Sigmoid colon (tissue), 7 donors: ENCODE measurements at places on chromosomes 11 and 22. TPM values are rescaled to one million over a fixed set of nuclear protein-coding genes. Genes with fewer than 3 reads are reported as not detected.

- no peak for DNase-seq
These were observed 110.8 kb downstream of the GGTLC2 start for GRCh38 chr22:22754961-22755777.

DNA sequence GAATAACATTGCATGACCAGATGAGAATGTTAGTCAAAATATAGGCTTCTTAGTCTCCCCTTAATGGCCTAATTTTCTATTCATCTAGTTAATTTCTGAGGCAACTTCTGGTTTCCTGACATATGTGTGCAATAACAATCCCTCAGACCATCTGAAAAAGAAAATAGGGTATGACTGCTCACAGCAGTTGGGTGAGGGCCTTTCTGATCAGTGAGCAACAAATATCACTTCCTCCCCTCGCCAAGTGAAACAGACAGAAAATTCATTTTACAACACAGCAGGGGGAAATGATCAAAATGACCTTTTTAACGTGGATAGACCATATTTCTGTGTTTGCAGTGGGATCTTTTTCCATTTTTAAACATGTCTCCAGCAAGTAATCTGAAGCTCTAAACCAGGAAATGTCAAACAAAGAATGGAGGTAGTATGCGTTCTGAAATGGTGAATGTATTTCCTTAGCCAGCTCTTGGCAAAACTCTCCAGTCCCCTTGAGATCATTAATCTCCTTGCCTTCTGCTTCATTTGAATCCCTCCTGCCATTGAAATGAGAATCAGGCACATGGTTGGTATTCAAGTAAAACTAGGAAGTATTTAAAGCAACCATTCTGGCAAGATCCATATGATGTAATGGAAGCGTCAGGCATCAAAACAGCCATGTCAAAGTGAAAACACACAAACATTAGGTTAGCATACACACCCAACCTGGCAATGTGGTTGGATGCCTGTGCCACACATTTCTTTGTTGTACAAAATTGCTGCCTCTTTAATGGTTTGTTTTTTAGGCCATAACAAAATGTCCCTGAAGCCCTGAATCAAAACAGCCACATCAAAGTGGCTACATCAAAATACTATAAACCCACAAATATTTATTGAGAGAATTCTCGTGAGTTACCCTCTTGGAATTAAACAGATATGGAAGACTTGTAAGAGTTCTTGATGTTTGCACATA lies 100.1 kb downstream of the SLC1A2 start:
- no peak for DNase-seq

- peak; percentile 82 for DNase-seq
These were observed 47.3 kb downstream of the NRXN2 start for GRCh38 chr11:64675450-64676260.

DNA sequence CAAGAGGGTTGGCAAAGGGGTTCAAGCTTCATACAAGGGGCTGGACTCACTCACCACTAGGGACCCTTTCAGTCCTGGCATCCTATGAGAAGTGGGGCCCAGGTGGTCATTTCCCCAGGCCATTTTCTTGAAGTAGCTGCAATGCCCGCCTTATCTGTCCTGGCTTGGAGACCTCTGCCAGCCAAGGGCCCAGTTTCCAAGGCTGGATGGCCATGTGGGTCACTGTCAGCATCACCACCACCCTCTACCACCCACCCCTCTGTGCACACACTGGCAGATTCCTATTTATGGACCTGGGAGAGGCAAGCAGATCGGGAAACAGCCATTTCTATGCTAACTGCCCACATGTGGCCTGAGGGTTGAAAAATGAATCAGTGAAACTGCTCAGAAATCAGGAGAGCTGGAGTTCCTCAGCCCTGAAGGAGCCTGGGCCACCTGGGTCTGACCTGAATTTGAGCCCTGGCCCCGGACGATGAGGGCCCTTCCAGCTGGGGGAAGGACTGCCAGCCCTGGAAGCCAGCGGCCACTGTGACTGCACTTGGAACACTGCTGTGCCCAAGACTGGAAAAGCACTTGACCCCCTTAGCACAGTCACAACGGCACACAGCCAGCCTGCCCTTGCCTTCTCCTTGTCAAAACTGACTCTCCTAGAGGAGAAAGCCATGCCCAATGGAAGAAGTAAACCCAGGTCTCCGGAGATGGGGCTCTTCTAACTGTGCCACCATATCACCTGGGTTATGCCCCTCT lies 442.2 kb downstream of the BUD13 start:
- no peak for DNase-seq

- peak; percentile 94 for DNase-seq
These were observed at the start of gene CHORDC1 for GRCh38 chr11:90222459-90223247. CHORDC1 (minus strand) TSS chr11:90223049; CDS start chr11:90222954, 95 bp downstream.

DNA sequence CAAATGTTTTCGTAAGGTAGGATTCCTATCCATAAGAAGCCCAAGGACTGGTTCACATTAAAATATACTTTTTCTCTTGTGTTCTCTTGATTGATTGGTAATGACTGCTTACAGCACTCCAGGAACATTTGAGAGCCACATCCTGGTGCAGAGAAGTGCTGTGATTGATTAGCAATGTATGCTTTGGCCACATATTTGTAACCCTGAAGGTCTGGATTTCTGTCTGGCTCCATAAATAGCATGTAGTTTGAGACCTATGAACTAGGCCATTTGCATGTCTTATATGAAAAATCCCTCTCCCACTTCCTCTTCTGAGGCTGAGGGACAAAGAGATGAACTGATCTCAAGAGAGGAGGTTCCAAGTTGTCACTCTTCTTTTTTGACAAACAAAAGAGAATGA lies 49.3 kb upstream of the CD44 start:
- no peak for DNase-seq

DNA sequence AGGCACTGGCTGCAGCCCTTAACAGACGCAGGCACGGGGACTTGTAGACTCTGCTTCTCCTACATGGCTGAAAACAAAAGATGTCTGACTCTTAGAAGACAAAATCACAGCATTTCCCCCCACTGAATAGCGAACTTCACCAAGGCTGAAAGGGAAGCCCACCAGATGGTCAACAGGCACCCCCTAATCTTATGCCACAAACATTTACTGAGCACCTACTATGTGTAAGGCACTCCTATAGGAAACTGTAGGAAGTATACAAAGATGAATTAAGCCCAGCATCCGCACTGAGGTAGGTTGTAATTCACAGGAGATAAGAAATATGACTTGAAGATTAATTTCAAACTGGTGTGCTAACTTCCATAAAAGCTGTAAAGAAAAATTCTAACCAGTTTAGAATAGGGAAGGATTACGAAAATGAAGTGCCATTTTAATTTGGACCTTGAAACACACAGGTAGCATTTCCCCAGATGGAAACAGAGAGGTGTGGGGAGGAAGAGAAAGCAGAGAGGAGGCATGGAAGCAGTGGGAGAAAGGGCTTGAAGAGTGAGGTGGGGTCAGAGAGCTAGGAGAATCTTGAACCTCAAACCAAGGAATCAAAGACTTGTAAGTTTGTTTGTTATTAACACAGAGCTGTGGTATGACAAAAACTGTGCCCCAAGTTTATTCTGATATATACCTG lies 38.1 kb downstream of the NUMA1 start:
- DNase-seq, result no peak

- DNase-seq, result no peak
These were observed 39.8 kb downstream of the C11orf58 start for GRCh38 chr11:16778286-16778685.

DNA sequence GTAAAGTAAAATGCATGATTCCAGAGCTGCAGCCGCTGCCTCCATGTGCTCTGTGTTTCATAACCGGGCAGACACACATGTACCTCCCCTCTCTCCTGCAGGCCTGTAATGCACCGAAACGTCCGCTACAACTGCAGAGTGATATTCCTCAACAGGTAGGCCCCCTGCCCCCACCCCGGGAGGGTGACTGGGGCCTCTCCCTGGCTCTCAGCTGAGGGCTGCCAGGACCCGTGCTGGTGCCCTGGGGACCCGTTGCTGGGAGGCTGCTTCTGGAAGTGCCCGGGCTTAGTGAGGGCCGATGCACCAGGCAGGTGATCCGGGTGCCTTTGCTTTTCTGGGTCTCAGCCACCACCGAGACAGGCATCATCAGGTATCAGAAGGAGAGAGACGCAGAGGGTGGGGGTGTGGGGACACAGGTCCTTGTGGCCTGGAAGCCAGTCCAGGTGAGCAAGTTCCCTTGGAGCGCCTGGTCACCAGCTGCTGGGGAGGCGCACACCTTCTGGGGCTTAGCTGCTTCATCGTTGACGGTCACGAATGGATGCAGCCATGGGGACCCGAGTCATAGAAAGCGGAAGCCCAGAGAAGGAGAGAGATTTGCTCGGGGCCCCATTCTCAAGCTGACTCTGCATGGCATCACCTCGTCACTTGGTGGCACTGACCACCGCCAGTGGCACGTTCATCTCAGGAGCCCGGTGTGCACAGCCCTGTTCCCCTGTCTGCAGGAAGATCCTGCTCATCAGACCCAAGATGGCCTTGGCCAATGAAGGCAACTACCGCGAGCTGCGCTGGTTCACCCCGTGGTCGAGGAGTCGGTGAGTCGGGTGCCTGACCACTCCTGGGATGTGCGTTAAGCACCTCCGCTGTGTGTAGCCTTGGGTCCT lies 10.6 kb downstream of the NADSYN1 start:
- DNase-seq, result peak; percentile 49

DNA sequence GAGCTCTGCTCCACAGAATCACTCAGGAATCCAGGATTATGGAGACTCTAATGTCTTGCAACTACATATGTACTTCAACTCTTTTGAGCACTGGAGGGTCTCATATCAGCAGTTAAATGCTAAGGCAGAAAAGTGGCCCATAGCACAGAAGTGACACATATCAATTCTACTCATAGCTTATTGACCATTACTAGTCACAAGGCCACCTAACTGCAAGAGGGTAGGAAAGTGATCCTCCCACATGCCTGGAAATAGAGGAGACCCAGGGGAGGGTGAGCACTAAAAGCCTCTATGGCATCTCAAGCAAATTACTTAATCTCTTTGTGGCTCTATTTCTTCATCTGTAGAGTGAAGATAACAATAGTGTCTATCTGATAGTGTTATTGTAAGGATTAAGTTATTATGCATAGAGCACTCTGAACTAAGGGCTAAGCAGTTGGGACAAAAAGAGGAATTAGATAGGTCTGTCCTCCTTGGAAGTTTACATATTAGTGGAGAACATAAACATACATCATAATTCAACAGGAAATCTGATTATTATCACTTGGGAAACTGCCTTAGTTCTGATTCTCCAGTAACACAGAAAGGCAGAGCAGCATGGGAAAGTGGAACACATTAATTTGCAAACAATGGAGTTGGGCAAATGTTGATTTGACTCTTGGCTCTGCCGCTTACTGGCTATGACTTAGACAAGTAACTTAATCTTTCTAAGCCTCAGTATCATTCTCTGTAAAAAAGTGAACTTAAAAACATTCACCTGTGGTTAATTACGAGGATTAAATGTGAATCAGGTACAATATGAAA lies 25.1 kb upstream of the USP47 start:
- no peak for DNase-seq

GRCh38 chr22:17847360-17848078 lies 73.2 kb upstream of the BID start:
- DNase-seq, result no peak

GRCh38 chr22:38398609-38399461 lies 56.2 kb downstream of the KCNJ4 start:
- DNase-seq, result peak; percentile 91

DNA sequence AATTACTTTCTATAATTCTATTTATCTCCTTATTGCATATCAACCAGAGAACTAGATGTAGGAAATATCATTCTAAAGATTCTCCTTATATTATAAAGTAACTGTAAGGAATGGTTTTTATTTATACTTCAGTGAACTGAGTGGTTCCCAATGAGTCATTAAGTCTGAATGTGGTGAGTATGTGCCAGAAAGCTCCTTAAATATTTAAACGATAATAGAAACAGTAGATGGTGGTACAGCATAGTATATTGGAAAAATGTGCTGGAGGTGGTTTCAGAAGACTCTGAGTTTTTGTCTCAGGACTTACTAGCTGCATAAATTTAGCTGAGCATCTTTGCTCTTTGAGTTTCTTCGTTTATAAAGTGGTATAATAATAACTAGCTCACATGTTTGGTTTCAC lies 653.5 kb downstream of the FAM181B start:
- DNase-seq, result no peak

GRCh38 chr11:134449051-134449450 lies 37.0 kb upstream of the B3GAT1 start:
- no peak for DNase-seq

GRCh38 chr11:94721565-94722292 lies 46.4 kb upstream of the AMOTL1 start:
- DNase-seq, result no peak

GRCh38 chr11:11391796-11392463 lies 38.9 kb upstream of the CSNK2A3 start:
- no peak for DNase-seq

DNA sequence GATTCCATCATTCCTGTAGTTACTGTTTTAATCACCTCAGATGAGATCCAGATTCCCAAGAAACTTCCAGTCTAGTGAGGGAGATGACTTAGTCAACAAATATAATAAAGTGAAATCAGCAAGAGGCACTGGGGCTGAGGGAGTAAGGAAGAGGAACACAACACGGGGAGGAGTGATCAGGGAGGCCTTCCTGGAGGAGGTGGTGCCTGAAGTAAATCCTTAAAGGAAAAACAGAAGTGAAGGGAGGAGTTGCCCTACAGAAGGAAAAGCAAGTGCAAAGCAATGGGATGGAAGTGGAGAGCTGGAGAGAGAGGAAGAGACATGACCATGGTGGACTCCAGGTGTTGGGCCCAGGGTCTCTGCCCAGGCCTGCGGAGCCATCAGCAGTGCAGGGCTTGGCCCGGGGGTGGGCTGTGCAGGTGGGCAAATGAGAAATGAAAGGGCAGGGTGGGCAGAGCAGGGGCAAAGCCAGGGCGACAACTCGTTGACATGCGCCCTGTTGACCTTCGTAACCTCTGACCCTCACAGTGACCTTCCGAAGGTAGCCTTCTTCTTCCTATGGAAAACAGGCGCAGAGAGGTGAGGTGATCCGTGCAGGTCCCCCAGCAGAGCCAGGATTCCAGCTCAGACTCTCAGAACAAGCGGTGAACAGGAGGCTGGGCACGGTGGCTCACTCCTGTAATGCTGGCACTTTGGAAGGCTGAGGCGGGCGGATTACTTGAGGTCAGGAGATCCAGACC lies 12.1 kb upstream of the PPARA start:
- DNase-seq, result no peak

DNA sequence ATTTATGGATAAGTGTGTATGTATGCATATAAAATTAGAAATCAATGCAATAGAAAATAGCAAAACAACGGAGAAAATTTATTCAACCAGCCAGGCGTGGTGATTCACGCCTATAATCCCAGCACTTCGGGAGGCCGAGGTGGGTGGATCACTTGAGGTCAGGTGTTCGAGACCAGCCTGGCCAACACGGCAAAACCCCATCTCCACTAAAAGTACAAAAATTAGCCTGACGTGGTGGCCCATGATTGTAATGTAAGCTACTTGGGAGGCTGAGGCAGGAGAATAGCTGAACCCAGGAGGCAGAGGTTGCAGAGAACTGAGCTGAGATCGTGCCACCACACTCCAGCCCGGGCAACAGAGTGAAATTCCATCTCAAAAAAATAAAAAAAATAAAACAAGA lies 5.5 kb downstream of the KRTAP5-6 start:
- DNase-seq, result no peak

DERL3 gene
- total RNA-seq, result 0.36 TPM

ALG8 gene
- total RNA-seq, result 26.1 TPM

TMEM134 gene
- 109 TPM for total RNA-seq

CHADL gene
- total RNA-seq, result 16.2 TPM

TECTA gene
- total RNA-seq, result 3.9 TPM
